Breast epithelium (tissue), 4 donors: ENCODE measurements at places on chromosomes 11 and 22. TPM values are rescaled to one million over a fixed set of nuclear protein-coding genes. Genes with fewer than 3 reads are reported as not detected.

LDHAL6A gene
- not detected for total RNA-seq

CYB5R3 gene
- 248 TPM for total RNA-seq

EFCAB6 gene
- 3.0 TPM for total RNA-seq

ANGPTL5 gene
- 5.6 TPM for total RNA-seq

TEX54 gene
- 1.6 TPM for total RNA-seq

- H3K4me3 ChIP-seq: no peak overlapping the region
- no peak for DNase-seq
- no peaks in the 10 kb centered on the region for H3K4me1 ChIP-seq
- H3K27ac ChIP-seq: no peak overlapping the region
- H3K27me3 ChIP-seq: no peaks in the 10 kb centered on the region
- no peaks in the 10 kb centered on the region for H3K36me3 ChIP-seq
These were observed 11.4 kb downstream of the TRAF6 start for GRCh38 chr11:36498721-36499120.

DNA sequence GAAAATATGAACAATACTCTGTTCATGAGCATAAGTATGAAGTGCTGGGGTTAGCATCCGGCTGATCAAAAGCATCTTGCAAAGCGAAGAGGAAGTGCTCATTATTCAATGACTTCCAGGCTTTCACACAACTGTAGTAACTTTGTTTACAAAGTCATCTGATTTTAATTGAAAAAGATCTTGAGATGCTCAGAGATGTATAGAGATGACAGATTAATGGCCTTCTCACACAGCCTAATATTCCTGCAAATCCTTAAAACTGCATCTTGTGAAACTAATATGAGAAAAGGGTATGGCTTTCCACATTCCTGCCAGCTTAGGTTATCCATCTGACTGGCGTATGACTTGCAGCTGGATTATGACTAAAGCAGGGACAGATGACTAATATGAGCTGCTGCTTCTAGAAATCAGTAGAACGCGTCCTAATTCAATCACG, 125.4 kb downstream of the CASP12 start:
- H3K4me1 ChIP-seq: no peaks in the 10 kb centered on the region
- no peak overlapping the region for H3K4me3 ChIP-seq
- no peak for DNase-seq
- H3K27ac ChIP-seq: peak overlapping the region; percentile 72

- H3K4me3 ChIP-seq: no peak overlapping the region
- H3K27me3 ChIP-seq: no peaks in the 10 kb centered on the region
- H3K36me3 ChIP-seq: no peaks in the 10 kb centered on the region
- no peaks in the 10 kb centered on the region for H3K4me1 ChIP-seq
- no peak overlapping the region for H3K27ac ChIP-seq
These were observed 91.9 kb upstream of the TMEM45B start for GRCh38 chr11:129723761-129724162.

- no peaks in the 10 kb centered on the region for H3K36me3 ChIP-seq
- no peaks in the 10 kb centered on the region for H3K27me3 ChIP-seq
- H3K27ac ChIP-seq: no peak overlapping the region
- no peaks in the 10 kb centered on the region for H3K4me1 ChIP-seq
- no peak overlapping the region for H3K4me3 ChIP-seq
These were observed 23.0 kb downstream of the MYO18B start for GRCh38 chr22:25765016-25765367.

DNA sequence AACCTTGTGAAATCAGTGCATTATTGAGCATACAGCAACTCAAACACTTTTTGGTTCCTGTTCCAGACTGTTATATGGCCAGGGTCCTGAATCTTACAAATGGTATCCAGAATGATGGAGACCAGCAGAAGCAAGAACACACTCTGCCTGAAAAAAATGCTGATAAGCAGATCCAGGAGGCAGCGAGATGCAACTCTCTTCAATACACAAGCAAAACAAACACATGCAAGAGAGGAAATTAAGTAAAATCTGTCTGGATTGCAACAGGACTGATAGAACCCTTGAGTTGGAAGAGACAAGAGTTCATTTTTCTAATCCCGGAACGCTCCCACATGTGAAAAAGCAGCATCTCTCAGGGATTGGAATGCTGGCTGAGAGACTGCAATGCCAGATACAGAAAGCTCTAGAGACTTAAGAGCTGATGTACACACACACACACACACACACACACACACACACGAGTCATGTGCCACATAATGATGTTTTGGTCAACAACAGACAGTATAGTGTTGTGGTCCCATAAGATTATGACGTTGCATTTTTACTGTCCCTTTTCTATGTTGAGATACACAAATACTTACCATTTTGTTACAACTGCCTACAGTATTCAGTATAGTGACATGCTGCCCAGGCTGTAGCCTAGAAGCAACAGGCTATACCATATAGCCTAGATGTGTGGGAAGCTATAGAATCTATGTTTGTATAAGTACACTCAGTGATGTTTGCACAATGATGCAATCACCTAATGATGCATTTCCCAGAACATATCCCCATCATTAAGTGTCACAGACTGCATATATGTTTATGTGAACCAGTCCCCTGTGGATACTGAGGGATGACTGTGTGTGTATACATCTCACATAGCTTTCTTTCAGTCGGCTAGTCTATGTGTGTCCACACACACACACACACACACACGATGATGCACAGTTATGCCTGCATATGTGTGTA, 406.6 kb downstream of the LARGE1 start:
- no peaks in the 10 kb centered on the region for H3K27me3 ChIP-seq
- no peak for DNase-seq
- H3K4me3 ChIP-seq: no peak overlapping the region
- no peaks in the 10 kb centered on the region for H3K4me1 ChIP-seq

- no peaks in the 10 kb centered on the region for H3K36me3 ChIP-seq
- H3K4me1 ChIP-seq: no peaks in the 10 kb centered on the region
These were observed 5.5 kb upstream of the PATL1 start for GRCh38 chr11:59674291-59674690.

GRCh38 chr11:21615955-21616371, 576.9 kb upstream of the ANO5 start:
- no peaks in the 10 kb centered on the region for H3K36me3 ChIP-seq
- no peak for DNase-seq
- H3K4me1 ChIP-seq: no peaks in the 10 kb centered on the region
- no peak overlapping the region for H3K4me3 ChIP-seq
- H3K27ac ChIP-seq: no peak overlapping the region
- no peaks in the 10 kb centered on the region for H3K27me3 ChIP-seq
